Activated CD4-positive, alpha-beta T cell treated with anti-CD3 and anti-CD28 coated beads, Interleukin-2, amount 50 U/mL, for 24 hours (primary cell): ENCODE measurements at places on chromosomes 7 and 10.

- DNase-seq: no peak
Measured at GRCh38 chr10:112917681-112918080, 32.4 kb upstream of the TCF7L2 start.

- DNase-seq: no peak
Measured at GRCh38 chr10:33965795-33966581, 631.5 kb upstream of the NRP1 start.

GRCh38 chr10:1365540-1366321, 309.5 kb downstream of the WDR37 start:
- DNase-seq: no peak

DNA sequence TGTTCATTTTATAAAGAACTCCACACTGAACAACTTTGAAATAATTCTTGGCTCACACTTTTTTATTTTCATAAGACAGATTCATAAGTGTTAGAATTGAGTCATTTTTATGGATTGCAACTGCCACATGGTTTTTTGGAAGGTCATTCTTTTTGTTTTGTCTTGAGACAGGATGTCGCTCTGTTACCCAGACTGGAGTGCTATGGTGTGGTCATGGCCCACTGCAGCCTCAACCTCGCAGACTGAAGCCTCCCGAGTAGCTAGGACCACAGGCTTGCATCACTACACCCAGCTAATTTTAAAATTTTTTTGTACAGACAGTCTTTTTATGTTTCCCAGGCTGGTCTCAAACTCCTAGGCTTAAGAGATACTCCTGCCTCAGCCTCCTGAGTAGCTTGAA, 20.3 kb downstream of the BMS1 start:
- no peak for DNase-seq

- no peak for DNase-seq
Measured at GRCh38 chr7:106560482-106560881, 100.5 kb downstream of the CCDC71L start.

GRCh38 chr7:22900784-22901183, 78.1 kb upstream of the TOMM7 start:
- no peak for DNase-seq

DNA sequence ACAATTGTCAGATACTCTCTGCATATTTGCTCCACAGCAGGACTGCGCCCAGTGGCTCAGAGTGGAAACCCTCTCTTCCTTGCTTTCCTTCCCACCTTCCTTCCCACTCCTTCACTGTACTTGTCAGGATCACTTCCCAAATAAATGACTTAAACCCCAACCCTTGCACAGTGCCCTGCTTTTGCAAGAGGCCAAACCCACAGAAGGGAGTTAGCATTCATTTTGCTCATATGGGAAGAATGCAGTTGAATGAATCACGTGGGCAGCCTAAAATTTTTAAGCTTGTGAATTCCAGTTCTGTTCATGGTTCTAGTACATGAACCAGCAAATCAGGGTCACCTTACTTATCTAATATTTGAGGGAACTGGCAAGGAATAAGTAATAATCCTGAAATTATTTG, 47.7 kb upstream of the SFMBT2 start:
- DNase-seq: no peak

GRCh38 chr10:108849688-108850087, 1073.6 kb downstream of the XPNPEP1 start:
- DNase-seq: no peak

GRCh38 chr7:128347647-128348097, 4.0 kb upstream of the RBM28 start:
- peak; percentile 33 for DNase-seq

GRCh38 chr10:102114861-102115618, 5.1 kb downstream of the LDB1 start:
- peak; percentile 83 for DNase-seq

GRCh38 chr7:47217570-47218360, 364.1 kb downstream of the TNS3 start:
- DNase-seq: no peak

DNA sequence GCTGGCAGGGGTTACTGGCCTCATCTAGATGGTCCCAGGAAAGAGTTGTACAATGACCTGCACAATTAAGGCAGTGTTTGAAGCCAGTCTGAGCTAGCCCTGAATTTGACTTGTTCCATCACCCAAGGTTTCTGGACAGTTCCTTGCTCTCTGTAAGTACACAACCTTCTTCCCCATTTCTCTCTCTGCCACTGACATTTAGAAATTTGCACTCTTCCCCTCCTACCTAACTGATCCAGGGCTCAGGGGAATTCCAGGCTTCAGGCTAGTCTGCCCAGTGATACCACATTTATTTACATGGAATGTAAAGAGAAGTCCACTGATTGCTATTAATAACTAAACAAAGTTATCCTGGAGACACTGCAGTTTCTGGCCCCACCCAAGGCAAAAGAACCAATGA, 139.0 kb upstream of the GPR26 start:
- no peak for DNase-seq

GRCh38 chr7:70635633-70636032, 496.3 kb upstream of the GALNT17 start:
- DNase-seq: no peak

- DNase-seq: peak; percentile 10
Measured at GRCh38 chr10:93813507-93814465, 56.0 kb downstream of the LGI1 start.

GRCh38 chr7:107172276-107173032, 3.7 kb downstream of the HBP1 start:
- no peak for DNase-seq

DNA sequence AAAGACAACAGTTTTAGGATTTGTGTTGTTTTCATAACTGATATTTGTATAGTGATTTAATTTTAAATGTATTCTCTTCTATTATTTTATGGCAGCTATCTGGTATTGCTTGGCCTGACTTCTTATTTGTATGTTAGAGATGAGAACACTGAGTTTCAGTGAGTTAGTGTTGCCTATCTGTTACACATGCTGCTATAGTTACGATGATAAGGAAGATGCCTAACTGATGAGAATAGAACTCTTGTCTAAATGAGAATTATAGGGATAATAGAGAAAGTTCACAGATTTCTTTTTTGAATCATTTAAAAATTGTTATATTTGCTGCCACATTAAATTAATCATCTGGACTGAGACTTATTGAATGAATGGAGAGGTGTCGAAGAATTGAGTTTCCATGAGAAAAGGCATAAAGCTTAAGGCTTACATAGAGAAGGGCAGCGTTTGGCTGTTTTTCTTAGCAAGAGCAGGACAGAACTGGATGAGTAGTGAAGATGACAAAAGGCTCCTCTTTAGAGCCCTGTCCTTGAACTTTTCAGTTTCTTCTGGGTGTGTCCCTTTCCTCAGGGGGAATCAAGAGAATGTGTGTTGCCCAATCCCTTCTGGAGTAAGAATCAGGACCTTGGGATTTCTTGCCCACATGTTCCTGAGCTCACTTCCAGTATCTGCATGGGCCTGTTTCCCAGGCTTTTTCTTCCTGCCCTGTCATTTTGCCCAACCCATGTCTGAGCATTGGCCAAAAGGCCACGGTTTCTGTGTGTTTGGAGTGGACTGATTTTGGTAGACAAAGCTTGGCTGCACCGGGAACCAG, 195.6 kb upstream of the CSTF2T start:
- DNase-seq: no peak

DNA sequence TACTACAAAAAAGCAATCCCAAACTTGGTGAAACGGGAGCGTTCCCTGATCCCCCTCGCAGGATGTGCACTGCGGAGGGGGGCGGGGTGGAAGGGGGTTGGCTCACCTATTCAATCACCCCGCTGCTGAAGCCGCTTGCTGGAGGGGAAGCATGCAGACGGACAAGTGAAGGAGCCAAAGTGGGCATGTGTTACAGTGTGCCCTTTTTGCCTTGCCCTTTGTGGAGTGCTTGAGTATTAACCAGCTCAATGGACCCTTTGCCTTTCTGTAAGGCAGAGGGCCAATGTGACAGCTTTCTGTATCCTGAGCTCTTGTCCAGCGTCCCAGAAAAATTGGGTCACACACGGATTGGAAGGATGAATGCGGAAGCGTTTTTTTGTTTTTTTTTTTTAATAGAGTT, 348.9 kb upstream of the NPSR1 start:
- DNase-seq: no peak

DNA sequence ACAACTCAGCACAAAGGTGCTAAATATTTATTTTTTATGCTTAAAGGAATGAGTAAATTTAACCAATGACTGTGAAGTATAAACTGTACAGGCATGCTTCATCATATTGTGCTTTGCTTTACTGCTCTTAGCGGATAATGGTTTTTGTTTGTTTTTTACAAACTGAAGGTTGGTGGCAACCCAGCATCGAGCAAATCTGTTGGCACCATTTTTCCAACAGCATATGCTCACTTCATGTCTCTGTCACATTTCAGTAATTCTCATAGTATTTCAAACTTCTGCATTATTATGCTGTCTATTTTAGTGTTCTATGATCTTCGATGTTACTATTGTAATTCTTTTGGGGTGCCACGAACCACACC, 22.8 kb downstream of the BRAF start:
- no peak for DNase-seq

DNA sequence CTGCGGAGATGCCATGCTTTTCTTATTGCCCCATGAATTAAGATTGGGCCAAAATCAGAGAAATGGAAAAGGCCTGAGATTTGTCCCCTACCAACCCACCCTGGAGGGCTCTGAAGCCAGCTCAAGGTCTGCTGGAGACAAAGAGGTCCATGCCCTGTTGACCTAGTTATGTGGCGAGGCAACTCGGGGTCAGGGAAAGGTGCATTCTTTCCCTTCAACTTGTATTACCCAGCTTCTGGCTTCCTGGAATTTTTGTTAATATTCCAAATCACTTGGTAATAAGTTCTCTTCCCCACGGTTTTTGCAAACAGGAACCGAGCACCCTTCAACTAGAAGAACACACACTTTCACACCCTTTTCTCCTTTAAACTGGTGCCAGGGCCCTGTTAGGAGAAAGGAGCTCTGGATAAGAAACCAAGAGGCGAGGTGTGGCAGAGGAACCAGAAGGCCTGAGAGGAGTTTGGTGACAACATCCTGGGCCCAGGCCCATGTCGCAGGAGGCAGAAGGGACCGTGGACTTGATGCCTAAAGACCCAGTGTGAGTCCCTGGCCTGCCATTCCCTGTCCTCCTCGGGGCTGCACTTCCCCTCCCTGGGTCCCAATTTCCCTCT, 12.5 kb upstream of the SFRP5 start:
- DNase-seq: no peak

DNA sequence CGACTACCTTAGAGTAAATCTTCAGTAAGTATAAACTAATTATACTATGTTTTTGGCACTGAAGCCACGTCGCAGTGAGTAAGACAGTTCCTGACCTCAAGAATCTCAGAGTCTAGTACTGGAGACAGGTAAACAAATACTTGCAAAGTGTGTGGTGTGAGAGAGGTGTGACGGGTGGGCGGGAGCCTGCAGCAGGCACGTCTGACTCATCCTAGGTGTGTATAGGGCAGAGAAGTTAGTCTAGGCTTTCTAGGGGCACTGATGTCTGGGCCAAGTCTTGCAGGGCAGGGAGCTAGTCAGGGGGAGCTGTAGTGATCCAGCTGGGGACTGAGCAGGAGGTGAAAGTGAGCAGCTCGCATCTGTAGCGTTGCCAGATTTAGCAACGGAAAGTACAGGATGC, 35.9 kb upstream of the SFTPD start:
- DNase-seq: peak; percentile 7

DNA sequence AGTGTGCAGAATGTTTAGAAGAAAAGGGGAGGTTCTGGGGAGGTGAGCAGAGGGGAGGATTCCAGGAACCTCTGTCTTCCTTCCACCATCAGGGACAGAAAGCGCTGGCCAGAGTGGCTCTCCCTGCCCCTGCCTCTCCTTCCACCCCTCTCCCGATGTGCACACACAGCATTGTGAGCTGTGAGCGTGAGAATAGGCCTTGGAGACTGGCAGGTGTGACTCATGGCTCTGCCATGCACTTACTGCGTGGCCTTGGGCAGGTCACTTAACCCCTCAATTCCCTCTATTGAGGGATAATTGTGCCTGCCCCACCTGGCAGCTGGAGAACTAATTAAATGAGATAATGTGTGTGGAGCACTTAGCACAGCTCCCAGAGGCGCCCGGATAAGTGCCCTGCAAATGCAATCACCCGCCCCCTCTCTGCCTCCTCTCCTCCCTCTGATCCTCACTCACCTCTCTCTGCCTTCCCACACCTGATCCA, 115.4 kb downstream of the ZMIZ1 start:
- DNase-seq: no peak

GRCh38 chr7:72538147-72538546, 126.0 kb upstream of the CALN1 start:
- DNase-seq: no peak

GRCh38 chr7:44893710-44894234, 8.4 kb upstream of the PURB start:
- no peak for DNase-seq

GRCh38 chr7:52120912-52121311, 804.3 kb upstream of the COBL start:
- no peak for DNase-seq

GRCh38 chr7:5691606-5692005, 89.9 kb downstream of the RNF216 start:
- no peak for DNase-seq

GRCh38 chr7:150947761-150948651, 30.1 kb downstream of the KCNH2 start:
- no peak for DNase-seq

DNA sequence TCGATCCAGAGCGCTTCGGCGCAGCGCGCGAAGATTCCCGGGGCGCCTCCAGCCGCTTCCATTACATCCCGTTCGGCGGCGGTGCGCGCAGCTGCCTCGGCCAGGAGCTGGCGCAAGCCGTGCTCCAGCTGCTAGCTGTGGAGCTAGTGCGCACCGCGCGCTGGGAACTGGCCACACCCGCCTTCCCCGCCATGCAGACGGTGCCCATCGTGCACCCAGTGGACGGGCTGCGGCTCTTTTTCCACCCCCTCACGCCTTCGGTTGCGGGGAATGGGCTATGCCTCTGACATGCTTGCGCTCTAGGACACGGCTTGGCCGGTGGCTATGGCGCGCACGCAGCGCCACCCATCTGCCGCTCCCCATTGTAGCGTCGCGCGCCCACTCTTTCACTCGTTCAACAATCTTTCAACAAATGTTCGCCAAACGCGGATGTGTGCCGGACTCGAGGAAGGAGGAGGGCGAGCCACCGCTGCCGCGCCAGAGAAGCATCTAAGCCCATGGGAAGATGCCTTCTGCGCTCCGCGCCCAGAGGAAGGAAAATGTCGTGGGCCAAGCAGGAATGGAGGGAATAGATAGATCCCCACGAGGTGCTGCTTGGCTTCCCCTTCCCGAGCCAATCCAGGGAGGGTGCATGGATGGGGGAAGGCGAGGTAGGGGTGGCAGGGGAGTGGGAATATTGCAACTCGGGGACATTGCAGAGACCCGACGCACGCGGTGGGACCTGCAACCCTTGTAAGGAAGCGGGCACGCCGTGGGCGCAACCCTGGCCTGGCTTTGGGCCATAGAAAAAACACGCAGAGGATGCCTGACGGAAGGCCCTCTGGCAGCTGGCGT, 5.1 kb upstream of the CYP26A1 start:
- no peak for DNase-seq

DNA sequence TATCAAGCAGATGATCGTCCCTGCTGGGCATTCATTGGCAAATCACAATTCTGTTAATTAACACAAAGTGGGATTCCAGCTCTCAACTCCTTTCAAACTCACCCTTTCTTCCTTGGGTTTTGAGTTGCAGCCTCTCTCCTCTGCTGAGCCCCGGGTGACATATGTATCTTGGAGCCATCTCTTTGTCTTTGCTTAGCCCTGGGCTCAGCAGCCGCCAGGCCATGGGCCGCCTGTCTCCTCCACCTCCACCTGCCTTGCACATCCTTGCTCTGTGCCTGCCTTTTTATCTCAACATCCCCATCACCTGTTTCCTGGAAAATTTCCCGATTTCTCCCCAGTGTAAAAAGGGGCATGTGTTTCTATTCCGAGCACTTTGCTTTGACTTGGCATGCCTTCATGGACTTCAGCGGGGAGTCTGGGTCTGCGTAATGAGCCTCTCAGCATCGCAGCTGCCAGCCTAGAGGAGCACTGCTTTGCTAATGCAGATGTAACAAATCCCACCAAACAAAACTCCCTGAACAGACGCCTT, 141.3 kb upstream of the AGK start:
- DNase-seq: no peak
